ENCODE measurements at places on chromosomes 2 and 18.

DNA sequence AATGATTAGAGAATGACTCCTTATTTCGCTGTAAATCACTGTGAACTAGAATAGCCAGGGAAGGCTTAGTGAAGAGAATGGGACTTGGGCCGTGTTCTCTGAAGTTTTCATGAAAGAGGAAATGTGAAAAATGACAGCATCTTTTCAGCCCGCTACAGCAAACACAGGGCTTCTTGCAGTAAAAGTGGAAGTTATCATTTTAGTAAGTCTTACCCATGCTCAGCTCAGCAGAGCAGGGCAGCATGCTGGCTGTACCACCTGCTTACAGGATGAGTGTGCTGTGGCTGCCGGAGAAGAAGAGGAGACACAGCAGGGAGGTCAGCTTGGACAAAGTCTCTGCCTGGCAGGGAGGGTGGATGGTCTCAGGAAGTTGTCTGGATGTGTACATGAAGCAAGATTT, 300.7 kb upstream of the DLGAP1 start:
- no peak overlapping the region for H3K4me3 ChIP-seq
- no peaks in the 10 kb centered on the region for H3K27me3 ChIP-seq
- H3K4me1 ChIP-seq: no peaks in the 10 kb centered on the region

DNA sequence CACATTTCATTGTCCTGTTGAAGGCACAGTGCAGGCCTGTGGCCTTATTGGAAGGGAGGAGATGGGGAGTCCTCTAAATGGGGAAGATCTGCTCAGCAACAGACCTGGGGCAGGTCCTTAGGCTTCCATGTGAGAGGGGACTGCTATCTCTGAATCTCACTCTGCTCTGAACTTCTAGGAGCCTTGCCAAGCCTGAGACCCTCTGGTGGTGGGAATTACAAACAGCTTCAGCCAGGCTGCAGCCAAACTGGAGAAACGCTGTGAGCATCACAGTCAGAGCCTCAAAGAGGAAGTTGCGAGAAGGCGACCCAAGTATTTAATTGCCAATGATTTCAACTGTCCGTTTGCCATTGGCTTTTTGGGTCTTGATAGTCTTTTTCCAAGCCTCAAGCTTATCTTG, 66.8 kb upstream of the MC2R start:
- DNase-seq: no peak
- no peak overlapping the region for H3K4me3 ChIP-seq
- H3K36me3 ChIP-seq: no peaks in the 10 kb centered on the region
- H3K4me1 ChIP-seq: no peaks in the 10 kb centered on the region
- no peak overlapping the region for H3K27ac ChIP-seq

GRCh38 chr2:231960810-231961348, 634 bp upstream of the DIS3L2 start:
- peaks cover under 1% of the 10 kb centered on the region for H3K27me3 ChIP-seq
- no peaks in the 10 kb centered on the region for H3K36me3 ChIP-seq
- peak overlapping the region; percentile 49 for H3K27ac ChIP-seq
- DNase-seq: no peak

- H3K27ac ChIP-seq: no peak overlapping the region
- H3K27me3 ChIP-seq: no peaks in the 10 kb centered on the region
- no peak overlapping the region for H3K4me3 ChIP-seq
- DNase-seq: no peak
- peaks cover 6% of the 10 kb centered on the region for H3K4me1 ChIP-seq
Observed at GRCh38 chr2:227511955-227512354, 40.0 kb downstream of the AGFG1 start.

- no peaks in the 10 kb centered on the region for H3K4me1 ChIP-seq
- no peak overlapping the region for H3K4me3 ChIP-seq
- H3K27ac ChIP-seq: no peak overlapping the region
- no peaks in the 10 kb centered on the region for H3K27me3 ChIP-seq
- no peaks in the 10 kb centered on the region for H3K36me3 ChIP-seq
Observed at GRCh38 chr2:194686569-194686968, 970.5 kb upstream of the SLC39A10 start.

- no peak overlapping the region for H3K4me3 ChIP-seq
- no peaks in the 10 kb centered on the region for H3K36me3 ChIP-seq
- no peak for DNase-seq
- H3K27me3 ChIP-seq: no peaks in the 10 kb centered on the region
Observed at GRCh38 chr2:187093771-187094412, 244.9 kb upstream of the ZSWIM2 start.

GRCh38 chr18:76805221-76805620, 17.1 kb upstream of the ZNF236 start:
- DNase-seq: no peak
- H3K36me3 ChIP-seq: peaks cover 14% of the 10 kb centered on the region
- H3K27me3 ChIP-seq: no peaks in the 10 kb centered on the region
- H3K4me3 ChIP-seq: no peak overlapping the region

DNA sequence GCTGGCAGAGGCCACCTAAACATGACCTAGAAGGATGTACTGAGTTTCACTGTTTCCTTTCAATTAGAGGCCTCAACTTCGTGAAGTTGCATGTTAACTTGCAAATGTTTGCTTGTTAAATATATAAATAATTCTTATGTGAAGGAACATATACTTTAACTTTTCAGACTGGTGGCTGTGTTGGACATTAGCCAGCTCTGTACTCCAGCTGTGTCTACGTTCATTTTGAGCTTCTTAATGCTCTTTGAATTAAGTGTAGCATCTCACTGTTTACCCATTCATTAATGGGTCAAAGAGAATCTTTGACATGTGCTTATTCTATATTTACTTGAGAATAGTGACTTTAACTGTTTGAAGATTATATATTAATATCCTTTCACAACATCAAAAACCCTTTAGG, 823.2 kb upstream of the ID2 start:
- H3K27me3 ChIP-seq: no peaks in the 10 kb centered on the region
- H3K4me3 ChIP-seq: no peak overlapping the region
- H3K27ac ChIP-seq: no peak overlapping the region
- no peaks in the 10 kb centered on the region for H3K36me3 ChIP-seq
- no peaks in the 10 kb centered on the region for H3K4me1 ChIP-seq

DNA sequence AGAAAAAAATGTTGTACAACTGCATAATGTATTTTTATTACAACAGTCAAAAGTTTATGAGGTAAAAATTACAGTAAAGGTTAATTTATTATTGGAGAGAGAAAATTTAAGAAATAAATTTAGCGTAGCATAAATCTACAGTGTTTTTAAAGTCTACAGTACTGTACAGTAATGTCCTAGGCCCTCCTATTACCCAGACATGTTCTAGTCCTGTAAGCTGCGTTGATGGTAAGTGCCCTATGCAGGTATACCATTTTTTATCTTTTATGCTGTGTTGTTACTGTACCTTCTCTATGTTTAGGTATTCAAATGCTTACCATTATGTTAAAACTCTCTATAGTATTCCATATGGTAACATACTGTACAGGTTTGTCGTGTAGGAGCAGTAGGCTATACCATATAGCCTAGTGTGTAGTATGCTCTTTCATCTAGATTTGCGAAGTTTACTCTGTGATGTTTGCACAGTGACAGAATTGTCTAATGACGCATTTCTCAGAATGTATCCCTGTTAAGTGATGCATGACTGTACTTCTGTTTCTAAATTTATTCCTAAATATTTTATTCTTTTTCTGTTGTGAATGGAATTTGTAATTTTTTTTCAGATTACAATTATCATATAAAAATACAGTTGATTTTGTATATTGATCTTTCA, 24.5 kb downstream of the ABI2 start:
- no peaks in the 10 kb centered on the region for H3K4me1 ChIP-seq
- DNase-seq: no peak
- no peak overlapping the region for H3K4me3 ChIP-seq

DNA sequence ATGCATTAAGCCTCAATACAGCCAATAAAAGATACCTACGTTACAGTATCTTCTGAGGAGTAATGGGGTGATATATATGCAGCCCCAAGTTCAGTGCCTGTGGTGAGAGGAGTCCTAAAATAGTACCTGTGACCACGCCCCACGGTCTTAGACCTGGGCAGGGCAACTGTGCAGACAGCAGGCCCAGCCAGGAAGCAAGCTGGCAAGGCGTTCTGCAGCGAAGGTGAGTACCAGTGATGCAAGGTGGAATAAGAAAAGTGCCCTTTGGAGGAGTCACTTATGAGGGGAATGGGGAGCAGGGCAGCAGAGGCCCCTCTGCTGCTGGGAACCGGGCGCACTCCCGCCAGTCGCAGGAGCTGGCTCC, 12.7 kb upstream of the MAP3K2 start:
- H3K27me3 ChIP-seq: peaks cover 11% of the 10 kb centered on the region
- no peak for DNase-seq
- no peak overlapping the region for H3K27ac ChIP-seq
- no peak overlapping the region for H3K4me3 ChIP-seq

- H3K4me1 ChIP-seq: no peaks in the 10 kb centered on the region
- H3K27me3 ChIP-seq: no peaks in the 10 kb centered on the region
- H3K4me3 ChIP-seq: no peak overlapping the region
- H3K27ac ChIP-seq: no peak overlapping the region
Observed at GRCh38 chr2:157173740-157174184, 83.7 kb upstream of the GALNT5 start.

GRCh38 chr18:35547008-35547605, 34.4 kb upstream of the GALNT1 start:
- H3K36me3 ChIP-seq: no peaks in the 10 kb centered on the region
- DNase-seq: no peak
- no peak overlapping the region for H3K4me3 ChIP-seq
- peaks cover 2% of the 10 kb centered on the region for H3K27me3 ChIP-seq

DNA sequence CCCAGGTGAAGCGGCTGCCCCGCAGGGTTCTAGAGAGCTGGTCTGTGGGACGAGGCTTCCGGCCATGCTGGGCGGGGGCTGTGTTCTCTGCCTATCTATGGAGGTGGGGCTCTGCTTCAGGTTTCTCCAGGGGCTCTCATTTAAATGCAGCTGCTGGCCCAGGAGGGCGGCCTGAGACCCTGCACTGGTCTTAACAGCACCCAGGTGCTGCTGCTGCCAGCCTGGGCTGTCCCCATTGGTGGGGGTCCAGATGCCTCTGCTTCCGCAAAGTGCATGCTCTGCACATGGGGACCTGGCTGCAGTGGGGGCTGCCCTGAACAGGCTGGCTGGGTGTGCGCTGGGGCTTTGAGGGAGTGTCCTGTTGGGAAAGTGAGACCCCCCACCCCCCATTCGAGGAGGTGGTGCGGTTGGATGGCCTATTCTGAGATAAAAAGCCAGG, 29.7 kb upstream of the ALLC start:
- H3K36me3 ChIP-seq: no peaks in the 10 kb centered on the region
- no peaks in the 10 kb centered on the region for H3K4me1 ChIP-seq
- peak; percentile 16 for DNase-seq
- H3K27ac ChIP-seq: no peak overlapping the region
- H3K4me3 ChIP-seq: no peak overlapping the region

Measured in T-cell (primary cell).